ENCODE measurements at places on chromosomes 16 and 17.

GRCh38 chr17:80377798-80378197, 37.2 kb upstream of the ENDOV start:
- DNase-seq: no peak

DNA sequence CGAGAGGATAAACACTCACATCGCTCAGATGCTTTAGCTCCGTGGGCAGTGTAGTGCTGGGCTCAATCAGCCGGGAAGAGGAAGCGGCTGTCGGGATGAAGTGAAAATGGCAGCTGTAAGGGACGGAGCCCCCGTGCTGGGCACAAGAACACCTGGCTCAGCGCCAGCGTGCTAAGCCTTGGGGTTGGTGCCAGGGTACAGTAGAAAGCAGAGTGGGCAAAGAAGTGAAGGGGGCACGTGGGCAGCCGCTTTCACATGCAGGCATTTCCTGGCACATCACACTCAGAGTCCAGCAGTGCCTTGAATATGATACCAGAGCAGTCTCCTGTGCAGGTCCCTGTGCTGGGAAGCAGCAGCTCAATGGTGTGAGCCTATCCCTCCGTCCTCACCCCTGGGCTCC, 51.1 kb upstream of the FOXF1 start:
- no peak for DNase-seq

- DNase-seq: no peak
These were observed 15.5 kb downstream of the CES1 start for GRCh38 chr16:55817236-55817912.

GRCh38 chr17:78899361-78900260, 3.4 kb downstream of the CEP295NL start:
- DNase-seq: no peak

GRCh38 chr17:59333836-59334235, 2.4 kb downstream of the YPEL2 start:
- DNase-seq: no peak
